ENCODE measurements at places on chromosomes 5 and 9.

DNA sequence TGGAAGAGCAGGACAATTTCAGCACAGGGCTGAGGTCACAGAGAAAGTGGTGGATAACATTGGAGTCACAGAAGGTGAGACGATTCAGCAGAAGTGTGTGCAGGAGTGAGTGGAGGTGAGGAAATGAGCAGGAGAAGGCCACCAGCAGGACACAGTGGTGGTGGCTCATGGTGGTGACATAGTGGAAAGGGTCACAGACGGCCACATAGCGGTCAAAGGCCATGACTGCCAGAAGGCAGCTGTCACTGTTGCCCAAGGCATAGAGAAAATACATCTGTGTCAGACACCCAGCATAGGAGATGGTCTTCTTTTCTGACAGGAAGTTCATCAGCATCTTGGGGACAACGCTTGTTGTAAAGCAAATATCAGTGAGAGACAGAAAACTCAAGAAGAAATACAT lies 15.0 kb downstream of the OR1N2 start:
- DNase-seq = no peak

GRCh38 chr5:92775711-92776615 lies 805.1 kb downstream of the NR2F1-AS1 start:
- DNase-seq = no peak

GRCh38 chr9:106502930-106503329 lies 360.0 kb upstream of the ZNF462 start:
- DNase-seq = no peak

- DNase-seq = no peak
Measured at GRCh38 chr5:160899735-160900134, 47.7 kb upstream of the ATP10B start.

GRCh38 chr5:14071433-14071832 lies 71.7 kb upstream of the TRIO start:
- no peak for DNase-seq

- DNase-seq = no peak
Measured at GRCh38 chr9:17488662-17489061, 90.2 kb upstream of the SH3GL2 start.

DNA sequence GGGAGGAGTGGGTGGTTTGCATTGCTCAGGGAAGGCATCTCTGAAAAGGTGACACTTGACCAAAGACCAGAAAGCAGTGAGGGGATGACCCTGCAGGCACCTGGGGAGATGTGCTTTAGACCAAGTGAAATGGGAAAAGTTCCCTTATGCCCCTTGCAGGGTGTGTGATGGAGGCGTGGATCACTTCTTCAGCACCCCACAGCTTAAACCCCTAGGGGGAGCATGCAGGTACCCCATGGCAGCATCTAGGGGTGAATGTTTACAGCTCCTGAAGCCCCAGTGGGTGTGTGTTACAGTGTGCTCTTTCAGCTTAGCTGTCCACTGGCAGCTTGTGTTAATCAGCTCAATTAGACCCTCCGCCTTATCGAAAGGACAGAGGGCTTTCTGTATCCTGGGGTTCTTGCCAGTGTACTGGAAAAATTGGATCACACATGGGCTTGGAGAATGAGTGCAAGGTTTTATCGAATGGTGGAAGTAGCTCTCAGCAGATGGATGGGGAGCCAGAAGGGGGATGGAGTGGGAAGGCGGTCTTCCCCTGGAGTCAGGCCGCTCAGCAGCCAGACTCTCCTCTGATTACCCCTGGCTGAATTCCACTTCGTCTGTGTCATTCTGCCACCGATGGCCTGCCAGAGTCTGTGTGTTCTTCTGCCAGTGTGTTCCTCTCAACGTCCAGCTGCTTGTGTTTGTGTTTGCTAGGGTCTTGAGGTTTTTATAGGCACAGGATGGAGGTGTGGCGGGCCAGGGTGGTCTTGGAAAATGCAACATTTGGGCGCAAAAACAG lies 6.3 kb downstream of the BHMT2 start:
- DNase-seq = no peak
